ENCODE measurements at places on chromosomes 5 and 9.
A peak's percentile ranks its signal among the peaks of the same experiment; 100 is the strongest.

DNA sequence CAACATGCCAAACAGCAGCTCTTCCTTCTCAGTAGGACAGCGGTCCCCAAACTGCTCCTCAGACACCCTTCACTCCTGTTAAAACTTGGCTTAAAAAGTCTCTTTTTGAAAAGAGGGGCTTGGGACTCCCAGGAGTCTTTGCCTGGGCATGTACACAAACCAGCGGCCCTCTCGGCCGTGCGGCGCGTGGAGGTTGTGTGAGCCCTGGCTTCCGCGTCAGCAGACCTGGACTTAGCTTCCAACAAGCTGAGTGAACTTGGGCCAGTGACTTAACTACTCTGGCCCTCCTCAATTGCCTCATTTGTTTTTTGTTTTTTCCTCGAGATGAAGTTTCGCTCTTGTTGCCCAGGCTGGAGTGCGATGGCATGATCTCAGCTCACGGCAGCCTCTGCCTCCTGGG lies 15.3 kb upstream of the NTNG2 start:
- peaks cover under 1% of the 10 kb centered on the region for H3K4me1 ChIP-seq
- no peaks in the 10 kb centered on the region for H3K36me3 ChIP-seq
- peaks cover 31% of the 10 kb centered on the region for H3K27me3 ChIP-seq
- no peak for DNase-seq
- no peak overlapping the region for H3K27ac ChIP-seq

- no peak for DNase-seq
- H3K27me3 ChIP-seq: peaks cover 46% of the 10 kb centered on the region
- no peaks in the 10 kb centered on the region for H3K36me3 ChIP-seq
- no peak overlapping the region for H3K4me3 ChIP-seq
- no peak overlapping the region for H3K27ac ChIP-seq
- no peaks in the 10 kb centered on the region for H3K4me1 ChIP-seq
Observed at GRCh38 chr5:154485850-154486426, 7.9 kb upstream of the HAND1 start.

- no peak for DNase-seq
- H3K4me3 ChIP-seq: no peak overlapping the region
- H3K4me1 ChIP-seq: peaks cover 6% of the 10 kb centered on the region
- no peak overlapping the region for H3K27ac ChIP-seq
Observed at GRCh38 chr9:130119519-130120298, 52.5 kb upstream of the NCS1 start.

- no peak overlapping the region for H3K4me3 ChIP-seq
- H3K27ac ChIP-seq: no peak overlapping the region
- H3K27me3 ChIP-seq: peaks cover 10% of the 10 kb centered on the region
- H3K4me1 ChIP-seq: no peaks in the 10 kb centered on the region
Observed at GRCh38 chr5:168802337-168802736, 223.2 kb upstream of the PANK3 start.

DNA sequence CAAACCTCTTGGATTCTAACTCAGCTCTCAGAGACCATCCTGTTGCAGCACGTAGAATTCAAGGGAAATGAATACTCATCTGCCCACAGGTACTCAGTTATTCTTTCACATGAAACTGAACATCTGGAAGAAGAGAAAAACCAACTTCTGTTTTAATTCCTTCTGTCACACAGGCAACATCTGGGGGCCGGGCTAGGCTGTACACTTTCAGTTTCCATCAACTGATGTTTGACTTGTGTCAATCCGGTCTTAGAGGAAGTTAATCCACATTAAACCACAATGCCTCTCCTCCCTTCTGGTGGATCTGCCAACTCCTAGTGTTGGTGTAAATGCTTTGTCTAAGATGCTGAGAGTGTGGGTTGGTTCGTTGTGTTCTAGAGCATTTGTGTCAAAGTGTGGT lies 17.6 kb downstream of the DMRT3 start:
- H3K4me1 ChIP-seq: peaks cover 4% of the 10 kb centered on the region
- no peaks in the 10 kb centered on the region for H3K36me3 ChIP-seq
- H3K27me3 ChIP-seq: peaks cover 8% of the 10 kb centered on the region
- H3K4me3 ChIP-seq: no peak overlapping the region

DNA sequence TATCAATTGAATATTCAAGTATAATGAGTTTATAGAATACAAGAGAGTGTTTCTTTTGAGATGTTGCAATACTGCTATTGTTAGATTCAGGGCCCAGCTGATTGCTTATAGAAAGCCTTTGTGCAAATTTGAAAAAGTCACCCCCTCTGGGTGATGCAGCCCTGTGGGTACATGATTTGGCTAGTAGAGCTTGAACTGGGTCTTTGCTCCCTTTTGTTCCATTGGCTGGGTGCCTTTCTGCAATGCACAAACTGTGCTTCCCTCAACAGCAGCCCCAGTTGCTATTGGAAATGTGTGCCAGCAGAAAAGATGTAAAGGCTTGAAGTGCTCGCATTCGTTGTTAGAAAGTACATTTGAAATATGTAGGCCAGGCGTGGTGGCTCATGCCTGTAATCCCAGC lies 61.8 kb upstream of the CEMIP2 start:
- no peak overlapping the region for H3K27ac ChIP-seq
- no peak for DNase-seq
- H3K4me1 ChIP-seq: no peaks in the 10 kb centered on the region
- no peaks in the 10 kb centered on the region for H3K36me3 ChIP-seq
- peaks cover 1% of the 10 kb centered on the region for H3K27me3 ChIP-seq

- no peak for DNase-seq
- no peaks in the 10 kb centered on the region for H3K36me3 ChIP-seq
- H3K27ac ChIP-seq: no peak overlapping the region
- no peaks in the 10 kb centered on the region for H3K4me1 ChIP-seq
- no peak overlapping the region for H3K4me3 ChIP-seq
Observed at GRCh38 chr9:32886021-32886420, 102.7 kb downstream of the TMEM215 start.

- H3K4me1 ChIP-seq: peaks cover 26% of the 10 kb centered on the region
- H3K4me3 ChIP-seq: no peak overlapping the region
- peaks cover 2% of the 10 kb centered on the region for H3K27me3 ChIP-seq
- no peak overlapping the region for H3K27ac ChIP-seq
- no peak for DNase-seq
Observed at GRCh38 chr5:124743602-124744169, 2.8 kb downstream of the ZNF608 start.

GRCh38 chr5:112689155-112689909 lies 48.4 kb upstream of the APC start:
- DNase-seq: no peak
- peaks cover 7% of the 10 kb centered on the region for H3K36me3 ChIP-seq
- H3K27me3 ChIP-seq: peaks cover 13% of the 10 kb centered on the region
- H3K4me1 ChIP-seq: peaks cover 8% of the 10 kb centered on the region

GRCh38 chr9:20619487-20620200 lies 2.7 kb downstream of the MLLT3 start:
- peak overlapping the region; percentile 66 for H3K4me3 ChIP-seq
- H3K4me1 ChIP-seq: peaks cover 32% of the 10 kb centered on the region
- H3K27me3 ChIP-seq: peaks cover 10% of the 10 kb centered on the region
- no peak for DNase-seq

- H3K36me3 ChIP-seq: peaks cover 6% of the 10 kb centered on the region
- no peak overlapping the region for H3K4me3 ChIP-seq
- H3K4me1 ChIP-seq: peaks cover 4% of the 10 kb centered on the region
- no peaks in the 10 kb centered on the region for H3K27me3 ChIP-seq
- H3K27ac ChIP-seq: no peak overlapping the region
- no peak for DNase-seq
Observed at GRCh38 chr5:94705427-94705826, 87.0 kb downstream of the SLF1 start.

GRCh38 chr5:51632027-51632426 lies 248.8 kb downstream of the ISL1 start:
- H3K27me3 ChIP-seq: no peaks in the 10 kb centered on the region
- no peak overlapping the region for H3K4me3 ChIP-seq
- H3K27ac ChIP-seq: no peak overlapping the region
- H3K36me3 ChIP-seq: no peaks in the 10 kb centered on the region
- no peak for DNase-seq
- no peaks in the 10 kb centered on the region for H3K4me1 ChIP-seq

DNA sequence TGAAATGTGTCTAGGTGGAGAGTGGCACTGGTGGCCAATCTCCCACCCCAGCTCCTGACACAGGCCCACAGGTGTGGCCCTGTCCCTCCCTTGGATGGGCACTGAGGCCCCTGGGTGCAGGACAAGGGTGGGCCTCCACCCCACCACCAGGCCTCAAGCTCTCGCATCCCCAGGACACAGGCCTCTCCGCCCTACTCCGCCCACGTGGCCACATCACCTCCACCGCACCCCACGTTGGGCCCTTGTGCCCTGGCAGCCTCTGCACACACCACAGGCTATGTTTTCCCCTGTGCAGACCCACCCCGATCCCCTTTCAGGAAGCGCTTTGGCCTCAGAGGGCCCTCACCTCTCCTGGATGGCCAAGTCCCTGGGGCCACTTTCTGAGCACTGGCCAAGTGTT lies 54.7 kb downstream of the SECISBP2 start:
- H3K27me3 ChIP-seq: no peaks in the 10 kb centered on the region
- H3K4me3 ChIP-seq: no peak overlapping the region
- no peak for DNase-seq
